ENCODE measurements at places on chromosomes 2 and 18.
A peak's percentile ranks its signal among the peaks of the same experiment; 100 is the strongest.

DNA sequence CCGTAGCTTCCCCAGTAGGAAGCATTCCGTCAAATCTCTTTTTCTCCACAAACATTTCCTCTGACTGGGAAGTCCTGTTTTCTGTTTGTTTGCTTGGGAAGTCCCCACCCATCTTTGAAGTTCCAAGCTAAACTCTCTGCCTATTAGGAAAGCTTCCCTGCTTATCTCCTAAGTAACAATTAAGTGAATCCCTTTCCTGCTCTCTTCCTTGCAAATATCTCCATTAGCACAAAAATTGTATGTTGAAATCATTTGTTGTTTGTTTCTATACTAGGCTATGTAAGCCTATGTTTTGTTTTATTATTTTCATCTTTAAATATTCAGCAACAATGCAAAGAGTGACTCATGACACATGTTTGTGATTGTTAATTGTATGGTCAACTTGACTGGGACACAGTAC lies 812.6 kb upstream of the LRATD1 start:
- DNase-seq = no peak

- DNase-seq = no peak
Observed at GRCh38 chr2:68188831-68189230, 31.1 kb downstream of the PNO1 start.

- no peak for DNase-seq
Observed at GRCh38 chr2:216546641-216547403, 48.2 kb downstream of the RPL37A start.

GRCh38 chr2:7967707-7968405 lies 714.0 kb upstream of the ID2 start:
- no peak for DNase-seq

DNA sequence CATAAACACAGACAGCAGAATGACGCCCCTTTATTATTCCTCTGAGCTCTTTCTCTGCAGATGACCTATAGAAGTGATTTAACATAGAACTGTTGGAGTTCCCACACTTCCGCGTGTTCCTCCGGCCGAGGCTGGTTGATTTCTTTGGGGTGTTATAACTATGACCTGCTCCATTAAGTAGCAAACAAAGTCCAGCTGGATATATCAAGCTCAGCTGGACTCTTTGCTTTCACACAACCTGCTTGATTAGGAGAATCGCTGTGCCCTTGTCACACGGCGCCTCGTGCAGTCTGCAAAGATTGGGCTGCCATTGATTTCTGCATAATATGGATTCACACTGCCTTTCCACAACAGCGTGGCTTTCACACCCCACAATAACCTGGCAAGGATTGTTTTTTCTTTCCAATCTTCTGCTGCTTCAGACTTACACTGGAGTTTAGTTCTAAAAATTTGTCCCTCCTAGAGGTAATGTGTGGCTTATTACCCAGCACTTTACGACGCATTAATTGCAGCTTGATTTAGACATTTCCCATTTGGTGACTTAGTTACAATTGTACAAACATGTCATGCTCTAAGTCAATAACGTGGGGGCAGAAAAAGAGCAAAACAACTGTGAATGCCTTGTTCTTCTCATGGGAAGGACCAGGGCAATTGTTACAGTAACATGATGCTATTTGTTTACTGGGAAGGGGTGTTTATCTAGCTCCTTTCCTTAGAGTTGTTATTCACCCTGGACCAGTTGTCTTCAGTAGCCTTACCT lies 485.7 kb downstream of the TXNL1 start:
- no peak for DNase-seq

GRCh38 chr2:231452799-231453508 lies 11.3 kb downstream of the NCL start:
- DNase-seq = no peak

DNA sequence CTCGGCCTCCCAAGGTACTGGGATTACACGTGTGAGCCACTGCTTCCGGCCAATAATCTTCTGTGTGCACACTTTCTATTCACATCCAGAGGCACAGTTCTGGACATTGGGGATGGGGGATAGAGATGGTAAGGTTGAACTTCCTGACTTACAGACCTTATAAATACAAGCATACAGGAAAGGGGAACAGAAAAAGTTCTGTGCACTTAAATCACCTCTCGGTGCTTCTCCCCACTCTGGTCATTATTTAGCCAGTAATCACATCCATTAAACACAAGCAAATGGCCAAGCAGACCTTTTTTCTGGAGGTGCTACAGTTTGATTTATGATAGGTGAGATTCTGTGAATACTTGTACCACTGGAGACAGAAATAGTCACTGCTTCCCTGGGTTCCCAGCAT lies 110.6 kb downstream of the CRIM1 start:
- DNase-seq = no peak

- no peak for DNase-seq
Observed at GRCh38 chr2:34652636-34653035, 1053.5 kb upstream of the FAM98A start.

DNA sequence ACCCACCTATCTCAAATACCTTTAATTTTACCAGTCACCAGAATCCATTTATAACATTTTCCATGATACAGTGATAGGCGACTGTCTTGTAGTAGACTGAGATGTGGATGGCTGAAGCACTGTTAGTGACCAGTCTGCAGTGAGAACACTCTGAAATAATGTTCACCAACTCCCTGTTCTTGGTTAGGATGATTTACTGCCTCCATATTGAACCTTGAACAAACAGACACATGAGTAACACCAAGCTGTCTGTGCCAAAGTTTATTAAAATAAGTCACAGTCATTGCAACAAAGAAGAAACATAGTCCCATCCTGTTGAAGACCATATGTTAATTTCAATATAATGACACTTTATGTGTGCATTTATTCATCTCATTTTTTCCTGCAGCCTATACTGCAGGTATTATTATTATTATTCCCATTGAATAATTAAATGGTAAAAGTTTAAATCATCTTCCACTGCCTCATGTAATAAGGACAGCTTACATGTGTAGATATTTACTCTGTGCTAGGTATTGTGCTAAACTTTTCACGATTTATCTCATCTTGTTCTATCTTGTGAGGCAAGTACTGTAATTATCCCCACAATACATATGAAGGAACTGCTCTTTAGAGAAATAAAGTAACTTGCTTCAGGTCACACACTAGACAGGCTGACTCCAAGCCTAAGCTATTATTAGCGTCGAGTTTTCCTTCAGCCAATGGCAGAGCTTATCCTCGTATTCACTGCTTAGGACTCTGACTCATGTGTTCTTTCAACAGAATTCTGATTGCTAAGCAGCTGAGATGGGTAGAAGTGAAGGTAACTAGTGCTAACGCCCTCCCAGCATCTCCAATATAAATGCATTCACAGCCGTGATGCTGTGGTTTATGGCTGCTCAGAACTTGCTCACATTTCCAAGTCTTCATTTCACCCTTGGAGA lies 62.5 kb downstream of the ONECUT2 start:
- no peak for DNase-seq

GRCh38 chr2:29052807-29053206 lies 21.5 kb downstream of the PCARE start:
- DNase-seq = no peak

DNA sequence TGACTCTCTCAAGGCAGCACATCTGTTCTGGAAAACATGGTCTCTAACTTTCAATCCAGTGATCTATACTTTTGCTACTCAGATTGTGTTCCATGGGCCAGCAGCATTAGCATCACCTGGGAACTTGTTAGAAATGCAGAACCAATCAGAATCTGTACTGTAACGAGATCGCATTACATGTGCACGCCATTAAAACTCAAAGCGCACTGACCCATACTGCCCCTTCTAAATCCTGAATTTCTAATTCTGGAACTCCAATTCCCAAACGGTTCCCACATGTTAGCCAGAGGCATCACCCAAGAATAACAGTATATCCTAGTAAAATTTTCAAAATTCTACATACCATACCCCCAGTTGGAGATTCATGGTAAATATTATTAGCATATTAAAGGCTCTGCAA lies 10.5 kb upstream of the DCTN1 start:
- DNase-seq = no peak

DNA sequence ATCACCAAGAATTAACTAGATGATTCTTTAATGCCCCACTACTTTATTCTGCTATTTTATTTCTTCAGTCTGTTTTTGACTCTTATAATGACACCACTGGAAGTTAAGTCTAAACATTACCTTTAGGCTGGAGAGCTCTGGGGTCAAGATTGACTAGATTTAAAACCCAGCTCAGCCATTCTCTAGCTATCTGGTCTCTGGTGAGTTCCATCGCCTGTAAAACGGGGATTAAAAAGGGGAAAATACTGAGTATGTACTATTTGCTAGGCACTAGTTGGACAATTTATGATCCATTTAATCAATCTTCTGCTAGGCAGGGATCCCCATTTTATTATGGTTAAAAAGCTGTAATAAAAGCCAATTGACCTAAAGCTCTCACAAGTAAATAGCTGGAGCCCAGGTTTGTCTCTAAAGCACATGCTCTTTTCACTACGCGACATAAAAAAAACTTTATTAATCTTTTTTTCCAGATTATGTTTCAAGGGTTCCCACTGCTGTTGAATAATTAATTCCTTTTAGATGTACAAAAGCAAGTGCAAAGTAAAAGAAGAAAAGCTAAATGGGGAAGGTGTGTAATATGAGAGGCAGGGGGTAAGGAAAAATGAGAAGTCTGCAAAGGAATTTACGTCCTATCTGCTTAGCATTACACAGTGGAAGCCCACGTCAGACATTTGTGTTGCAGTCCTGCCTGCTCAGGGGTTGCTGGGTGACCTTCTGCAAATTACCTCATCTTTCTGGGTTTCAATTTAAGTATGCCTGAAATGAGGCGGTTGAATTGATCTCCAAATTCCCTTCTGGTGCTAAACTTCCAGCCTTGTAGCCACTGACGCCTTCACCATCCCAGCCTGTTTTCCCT lies 918 bp upstream of the NABP1 start:
- peak; percentile 75 for DNase-seq

DNA sequence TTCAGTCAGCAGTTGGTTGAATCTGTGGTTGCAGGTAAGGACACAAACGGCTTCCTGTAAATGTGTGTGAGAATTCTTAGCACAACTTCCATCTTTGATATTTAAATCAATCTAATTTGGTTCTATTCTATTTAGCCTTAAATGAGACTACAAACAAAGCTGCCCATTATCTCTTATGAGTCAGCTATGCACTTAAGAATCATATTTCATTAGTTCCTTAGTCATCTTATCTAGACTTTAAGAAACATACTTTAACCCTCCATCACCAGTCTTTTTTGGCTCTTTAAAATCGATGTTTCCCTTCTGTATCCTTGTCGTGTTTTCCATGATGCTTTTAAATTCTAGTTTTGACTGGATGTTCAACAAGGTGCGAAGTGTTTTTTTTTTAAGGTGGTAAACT lies 114.4 kb upstream of the TMEM200C start:
- no peak for DNase-seq

- no peak for DNase-seq
Observed at GRCh38 chr18:78699499-78699898, 280.1 kb upstream of the SALL3 start.

GRCh38 chr18:59359576-59359952 lies 499 bp upstream of the LMAN1 start:
- no peak for DNase-seq

GRCh38 chr2:195238826-195239225 lies 418.2 kb upstream of the SLC39A10 start:
- DNase-seq = no peak

GRCh38 chr2:156309167-156309566 lies 23.4 kb downstream of the NR4A2 start:
- DNase-seq = no peak

DNA sequence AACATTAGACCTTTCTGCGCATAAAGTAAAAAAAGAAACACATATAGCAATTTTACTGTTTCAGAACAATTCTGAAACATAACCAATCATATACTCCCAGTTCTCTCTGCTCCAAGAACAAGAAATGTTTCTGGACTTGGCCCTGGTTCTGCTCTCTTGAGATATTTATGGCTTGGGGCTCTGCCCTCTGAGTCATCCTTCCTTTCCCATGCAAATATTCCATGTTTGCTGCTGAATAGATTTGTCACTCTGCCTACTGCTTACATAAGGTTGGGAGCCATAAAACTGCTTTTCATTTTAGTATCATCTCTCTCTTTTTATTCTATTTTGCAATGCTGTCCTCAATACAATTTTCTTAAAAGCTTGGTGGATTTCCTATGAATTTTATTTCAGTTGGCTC lies 499.6 kb upstream of the ACVR2A start:
- DNase-seq = no peak

DNA sequence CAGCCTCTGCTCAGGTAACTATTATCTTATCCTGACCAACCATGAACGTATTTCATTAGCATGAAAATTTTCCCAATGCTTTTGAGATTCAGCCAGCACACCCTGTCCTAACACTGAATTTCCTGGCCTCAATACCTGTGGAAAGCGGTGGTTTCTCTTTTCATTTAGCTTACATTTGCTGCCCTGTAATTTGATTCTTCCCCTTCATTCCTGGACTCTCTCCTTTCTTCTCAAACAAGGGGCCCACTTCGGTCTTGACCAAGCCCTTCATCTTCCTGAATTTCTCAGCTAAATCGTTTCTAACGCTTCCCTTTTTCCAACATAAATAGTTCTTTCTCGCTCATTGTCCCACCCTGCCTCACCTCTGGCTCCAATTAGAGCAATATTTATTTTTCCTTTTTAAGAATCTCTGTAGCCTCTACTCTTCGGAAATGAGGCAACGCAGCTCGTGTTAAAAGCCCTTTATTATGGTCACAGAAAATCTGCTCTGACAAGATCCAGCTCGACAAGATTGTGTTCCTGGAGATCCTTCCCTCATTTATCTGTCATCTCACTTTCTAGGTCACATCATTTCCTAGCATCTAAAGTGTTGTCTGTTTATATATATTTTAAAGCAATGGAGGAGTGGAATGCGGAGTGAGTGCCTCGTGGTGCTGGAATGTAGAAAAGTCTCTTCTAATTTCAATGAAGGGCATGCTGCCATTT lies 49.5 kb upstream of the BCL11A start:
- DNase-seq = no peak

- DNase-seq = no peak
Observed at GRCh38 chr2:202577250-202578183, 57.3 kb upstream of the FAM117B start.

Data from CD4-positive, alpha-beta T cell treated with Interleukin-1 beta for 1 hour (primary cell).